ENCODE measurements at places on chromosomes 1 and 21.
A peak's percentile ranks its signal among the peaks of the same experiment; 100 is the strongest.

DNA sequence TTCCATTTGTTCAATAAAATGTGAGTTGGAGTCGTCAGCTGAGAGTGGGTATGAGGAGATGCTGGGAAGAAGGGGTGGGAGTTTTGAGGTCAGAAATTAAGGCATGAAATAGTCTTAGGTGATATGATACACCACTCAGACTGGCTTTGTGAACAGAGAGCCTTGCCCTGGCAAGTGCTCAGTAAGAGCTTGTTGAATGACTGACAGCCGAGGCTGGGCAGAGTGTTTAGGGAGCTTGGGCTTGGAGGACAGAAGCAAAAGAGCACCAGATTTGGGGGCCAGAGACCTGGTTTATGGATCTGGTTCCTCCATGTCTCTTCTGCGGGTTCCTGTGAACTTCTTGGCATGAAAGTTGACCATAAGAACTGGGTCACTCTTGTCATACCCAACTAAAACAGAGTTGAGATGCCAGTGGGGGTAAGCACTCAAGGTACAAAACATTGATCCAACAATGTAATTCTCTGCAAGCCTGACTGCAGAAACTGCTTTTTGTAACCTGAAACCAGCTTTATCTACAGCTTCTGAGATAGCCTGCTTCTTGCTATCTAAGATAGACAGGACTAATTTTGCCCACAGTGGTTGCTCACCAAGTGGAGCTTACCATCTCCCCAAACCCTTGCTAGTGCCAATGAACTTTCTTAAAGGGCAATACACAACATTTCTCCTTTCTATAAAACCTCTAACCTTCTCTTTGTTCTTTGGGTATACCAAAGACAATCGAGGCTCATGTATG, 126.4 kb downstream of the TENT5C start:
- DNase-seq = no peak

GRCh38 chr1:154324241-154324640, 1.1 kb upstream of the ATP8B2 start:
- DNase-seq = no peak

DNA sequence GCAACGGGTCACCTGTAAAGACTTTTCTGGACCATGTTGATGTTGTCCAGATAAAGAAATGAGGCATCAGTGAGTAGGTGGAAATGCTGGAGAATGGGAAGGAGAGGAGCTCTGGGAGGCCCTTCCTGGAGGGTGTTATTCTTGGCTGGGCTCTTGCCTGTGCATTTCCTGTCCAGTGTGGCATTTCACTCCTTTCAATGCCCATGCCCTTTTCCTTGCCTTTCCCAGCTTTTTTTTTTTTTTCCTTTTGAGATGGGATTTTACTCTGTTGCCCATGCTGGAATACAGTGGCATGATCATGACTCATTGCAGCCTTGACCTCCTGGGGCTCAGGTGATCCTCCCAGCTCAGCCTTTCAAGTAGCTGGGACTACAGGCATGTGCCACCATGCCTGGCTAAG, 11.8 kb downstream of the NOS1AP start:
- DNase-seq = no peak

- peak; percentile 97 for DNase-seq
These were observed 1.8 kb upstream of the GBP5 start for GRCh38 chr1:89274411-89274857.

GRCh38 chr1:89953929-89954328, 41.0 kb upstream of the ZNF326 start:
- no peak for DNase-seq

DNA sequence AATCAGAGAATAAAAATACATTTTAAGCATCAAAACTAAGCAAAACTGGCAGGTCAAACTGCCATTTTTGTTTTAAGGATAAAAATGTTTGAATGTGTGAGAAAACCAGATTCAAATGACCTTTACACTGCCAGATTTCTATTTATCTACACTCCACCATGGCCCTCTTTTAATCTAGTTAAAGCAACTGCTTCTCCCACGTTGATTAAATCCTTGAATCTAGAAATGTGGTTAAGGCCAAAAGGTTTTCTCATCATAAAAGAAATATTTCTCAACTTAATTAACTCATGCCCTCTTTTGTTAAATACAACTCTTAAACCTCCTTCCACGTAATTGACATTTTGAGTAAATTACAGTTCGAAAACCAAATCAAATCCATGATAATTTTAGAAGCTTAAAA, 15.0 kb downstream of the EGLN1 start:
- no peak for DNase-seq

GRCh38 chr1:177794376-177794991, 175.4 kb downstream of the SEC16B start:
- no peak for DNase-seq

DNA sequence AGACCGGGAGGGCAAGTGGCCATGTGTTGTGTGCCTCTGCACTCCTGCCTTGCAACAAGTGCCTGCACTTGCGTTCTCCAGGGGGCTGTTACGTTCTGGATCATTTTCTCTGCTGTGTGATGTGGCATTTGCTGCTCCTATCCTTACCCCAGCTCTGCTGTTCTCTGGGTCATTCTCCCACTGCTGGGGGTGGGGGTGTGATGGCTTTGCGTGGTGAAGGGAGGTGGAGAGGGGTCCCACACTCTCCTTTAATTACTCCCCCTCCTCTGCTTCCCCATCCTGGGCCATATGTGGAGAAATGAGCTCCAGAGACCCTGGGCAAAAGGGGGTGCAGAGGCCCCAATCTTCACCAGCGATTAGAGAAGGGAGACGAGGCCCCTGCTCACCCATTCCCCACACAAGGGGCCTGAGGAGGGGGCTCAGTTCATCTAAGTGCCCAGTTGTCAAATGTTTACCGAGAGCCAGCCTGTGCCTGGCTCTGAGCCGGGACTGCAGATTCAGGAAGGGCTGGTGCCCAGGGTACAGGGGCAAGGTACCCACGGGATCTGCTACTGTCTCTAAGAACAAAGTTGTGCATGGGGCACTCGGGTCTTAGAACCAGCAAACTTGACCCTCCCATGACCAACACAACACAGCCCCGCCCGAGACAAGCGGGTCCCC, 355.4 kb downstream of the PTPRU start:
- DNase-seq = no peak

DNA sequence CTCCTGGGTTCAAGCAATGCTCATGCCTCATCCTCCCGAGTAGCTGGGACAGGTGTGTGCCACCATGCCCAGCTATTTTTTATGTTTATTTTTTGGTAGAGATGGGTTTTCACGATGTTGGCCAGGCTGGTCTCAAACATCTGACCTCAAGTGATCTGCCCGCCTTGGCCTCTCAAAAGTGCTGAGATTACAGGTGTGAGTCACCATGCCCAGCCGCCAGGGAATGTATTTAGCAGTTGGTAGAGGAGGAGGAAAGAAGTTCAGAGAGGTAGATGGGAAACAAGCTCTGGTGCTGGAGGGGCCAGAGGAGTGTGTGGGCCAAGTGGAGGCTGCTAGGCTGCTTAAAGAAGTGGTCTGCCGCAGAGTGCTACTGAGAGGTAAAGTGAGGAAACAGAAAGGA, 6.0 kb downstream of the DOP1B start:
- DNase-seq = no peak

DNA sequence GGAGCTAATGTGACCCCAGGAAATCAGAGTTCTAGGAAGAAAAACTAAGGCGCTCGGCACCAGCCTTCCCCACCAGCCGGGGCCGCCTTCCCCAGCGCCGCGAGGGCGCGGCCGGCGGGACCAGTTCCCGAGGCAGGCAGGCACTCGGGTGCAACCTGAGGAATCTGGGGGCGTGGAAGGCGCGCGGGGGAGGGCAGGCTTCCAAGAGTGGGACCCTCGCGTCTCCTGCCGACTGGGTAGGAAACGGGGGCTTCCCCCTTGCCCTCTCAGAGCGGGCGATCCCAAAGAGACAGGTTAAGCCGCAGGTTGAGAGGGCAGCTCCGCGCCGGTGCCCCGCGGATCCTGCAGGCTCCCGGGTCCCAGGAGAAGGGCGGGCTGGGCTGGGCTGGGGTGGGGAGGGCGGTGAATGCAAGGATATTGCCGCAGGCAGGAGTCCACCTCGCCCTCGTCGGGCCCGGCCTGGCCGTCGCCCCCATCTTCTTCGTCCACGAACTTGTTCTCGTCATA, 431 bp downstream of the ARPC5 start:
- peak; percentile 49 for DNase-seq

DNA sequence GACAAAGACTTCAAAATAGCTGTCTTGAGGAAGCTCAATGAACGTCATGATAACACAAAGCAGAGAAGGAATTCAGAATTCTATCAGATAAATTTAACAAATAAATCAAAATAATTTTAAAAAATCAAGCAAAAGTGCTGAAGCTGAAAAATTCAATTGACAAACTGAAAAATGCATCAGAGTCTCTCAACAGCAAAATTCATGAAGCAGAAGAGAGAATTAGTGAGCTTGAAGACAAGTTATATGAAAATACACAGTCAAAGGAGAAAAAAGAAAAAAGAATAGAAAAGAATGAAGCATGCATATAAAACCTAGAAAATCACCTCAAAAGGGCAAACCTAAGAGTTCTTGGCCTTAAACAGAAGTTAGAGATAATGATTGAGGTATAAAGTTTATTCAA, 21.0 kb upstream of the UHMK1 start:
- no peak for DNase-seq

GRCh38 chr1:199336745-199337640, 690.5 kb upstream of the NR5A2 start:
- DNase-seq = no peak

GRCh38 chr1:20449735-20450311, 36.2 kb downstream of the CAMK2N1 start:
- DNase-seq = no peak

DNA sequence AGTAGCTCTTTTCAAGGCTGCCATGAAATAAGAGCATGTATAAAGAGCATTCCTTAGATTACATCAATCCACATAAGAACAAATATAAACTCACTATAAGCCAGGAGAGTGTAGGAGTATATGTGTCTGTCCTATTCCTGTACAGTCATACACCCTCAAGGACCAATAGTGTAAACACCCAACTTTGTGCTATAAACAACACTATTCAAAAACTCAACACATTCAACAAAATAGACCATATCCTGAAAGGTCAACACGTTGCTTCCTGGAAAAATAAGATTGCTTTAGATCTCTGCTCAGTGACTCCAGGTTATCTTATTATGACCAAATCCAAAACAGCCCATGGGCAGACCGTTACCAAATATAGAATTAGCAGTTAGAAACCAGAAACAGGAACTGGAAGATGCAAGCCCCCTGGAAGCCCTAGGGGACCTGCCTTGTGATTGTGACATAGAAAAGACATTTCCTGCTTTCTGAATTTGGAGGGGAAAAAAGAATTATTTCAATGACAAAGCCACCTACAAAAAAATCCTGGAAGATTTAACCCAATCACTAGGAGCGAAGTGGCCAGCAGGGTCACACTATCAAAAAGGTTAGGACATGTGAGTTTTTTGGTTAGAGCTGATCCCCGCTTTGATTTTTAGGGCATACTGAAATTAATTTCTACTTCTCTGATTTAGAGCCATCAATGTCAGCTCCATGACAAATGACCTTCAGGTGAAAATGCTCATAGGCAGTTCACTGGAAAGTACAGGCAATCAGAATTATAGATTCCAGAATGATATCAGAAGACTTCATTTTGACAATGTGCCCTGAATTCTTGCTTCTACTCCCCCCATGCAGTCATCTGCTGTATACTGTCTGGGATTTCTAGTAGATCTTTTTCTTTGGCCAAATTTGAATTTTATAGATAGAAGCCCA, 59.9 kb downstream of the LRRC8C start:
- peak; percentile 68 for DNase-seq

DNA sequence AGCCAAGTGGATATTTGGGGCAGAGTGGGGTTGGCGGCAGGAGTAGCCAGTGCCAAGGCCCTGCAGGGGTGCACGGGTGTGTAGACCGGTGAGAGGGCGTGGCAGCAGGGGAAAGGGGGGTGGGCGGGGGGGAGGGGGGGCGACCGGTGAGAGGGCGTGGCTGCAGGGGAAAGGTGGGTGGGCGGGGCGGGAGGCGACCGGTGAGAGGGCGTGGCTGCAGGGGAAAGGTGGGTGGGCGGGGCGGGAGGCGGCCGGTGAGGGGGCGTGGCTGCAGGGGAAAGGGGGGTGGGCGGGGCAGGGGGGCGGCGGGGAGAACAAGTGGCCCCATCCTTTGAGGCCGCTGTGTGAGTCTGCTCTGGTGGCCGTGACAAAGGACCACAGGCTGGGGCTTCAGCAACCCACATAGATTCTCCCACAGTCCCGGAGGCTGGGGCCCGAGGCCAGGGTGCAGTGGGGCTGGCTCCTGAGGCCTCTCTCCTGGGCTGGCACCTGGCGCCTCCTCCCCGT, 25.8 kb downstream of the RRP1 start:
- DNase-seq = no peak

GRCh38 chr1:156421062-156421938, 52.3 kb downstream of the RHBG start:
- DNase-seq = peak; percentile 79

GRCh38 chr1:41891199-41891896, 27.4 kb downstream of the HIVEP3 start:
- peak; percentile 84 for DNase-seq

DNA sequence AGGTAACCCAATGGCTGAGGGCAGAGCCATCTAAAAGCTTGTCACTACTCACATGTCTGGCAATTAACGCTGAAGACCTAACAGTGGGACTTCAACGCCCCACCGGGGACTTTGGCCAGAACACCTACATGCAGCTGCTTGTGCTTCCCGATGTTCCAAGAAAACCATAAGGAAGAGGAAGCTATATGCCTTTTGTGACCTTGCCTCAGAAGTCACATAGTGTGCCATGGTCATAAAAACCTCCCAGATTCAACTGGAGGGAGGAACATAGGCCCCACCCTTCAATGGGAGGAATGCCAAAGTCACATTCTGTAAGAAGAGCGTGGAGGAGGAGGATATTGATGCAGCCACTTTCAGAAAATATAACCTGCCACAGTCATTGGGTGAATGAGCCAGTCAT, 147.8 kb upstream of the MAGI3 start:
- DNase-seq = no peak

GRCh38 chr1:21707086-21707840, 38.1 kb upstream of the RAP1GAP start:
- no peak for DNase-seq

DNA sequence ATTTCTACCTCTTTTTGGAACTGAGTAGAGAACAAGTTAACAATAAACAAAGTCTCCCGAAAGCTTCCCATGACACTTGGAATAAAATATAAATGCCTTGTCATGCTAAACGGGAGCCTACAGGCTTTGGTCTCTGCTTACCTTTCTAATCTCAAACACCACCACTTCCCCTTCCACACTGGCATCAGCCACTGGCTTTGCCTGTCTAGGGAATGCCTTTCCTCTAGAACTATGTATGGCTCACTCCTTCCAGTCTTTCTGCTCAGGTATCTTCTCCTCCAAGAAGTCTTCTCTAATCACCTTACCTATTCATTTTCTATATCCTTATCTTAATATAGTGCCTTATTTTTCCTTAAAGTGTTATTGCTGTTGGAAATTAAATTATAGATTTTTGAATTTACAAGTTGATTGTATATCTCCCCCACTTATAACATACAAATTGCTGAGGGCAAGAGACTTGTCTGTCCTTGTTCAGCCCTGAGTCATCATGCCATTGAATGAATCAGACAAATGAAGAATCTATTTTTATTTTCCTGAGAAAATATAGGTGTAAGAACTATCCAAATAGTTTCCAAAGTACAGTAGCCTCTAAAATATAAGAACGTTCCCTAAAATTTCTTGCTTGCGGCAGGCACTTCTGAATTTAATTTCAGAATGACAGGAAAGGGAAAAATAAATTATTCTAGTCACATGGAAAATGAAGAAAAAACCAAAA, 119.2 kb downstream of the TM2D1 start:
- DNase-seq = no peak

Measured in inflammatory macrophage treated with lipopolysaccharide for 4 hours (primary cell).